ENCODE measurements at places on chromosomes 7 and 10. TPM values are rescaled to one million over a fixed set of nuclear protein-coding genes. Genes with fewer than 3 reads are reported as not detected.

GRCh38 chr7:128132426-128133069 lies 101.3 kb upstream of the LRRC4 start:
- no peak for DNase-seq

Gene CACNA2D1
- total RNA-seq: 54.5 TPM

Gene OR13A1
- total RNA-seq: not detected

Gene SPDYE16
- not detected for total RNA-seq

DNA sequence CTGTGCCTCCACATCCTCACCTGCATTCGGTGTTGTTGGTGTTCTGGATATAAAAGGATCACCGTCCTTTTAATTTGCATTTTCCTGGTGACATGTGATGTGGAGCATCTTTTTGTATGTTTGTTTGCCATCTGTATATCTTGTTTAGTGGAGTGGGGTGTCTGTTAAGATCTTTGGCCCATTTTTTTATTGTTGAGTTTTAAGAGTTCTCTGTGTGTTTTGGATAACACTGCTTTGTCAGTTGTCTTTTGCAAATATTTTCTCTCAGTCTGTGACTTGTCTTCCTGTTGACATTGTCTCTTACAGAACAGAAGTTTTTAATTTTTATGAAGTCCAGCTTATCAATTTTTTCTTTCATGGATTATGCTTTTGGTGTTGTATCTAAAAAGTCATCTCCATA lies 38.5 kb downstream of the DYNC2I1 start:
- no peak for DNase-seq

Gene MYPN
- 93.5 TPM for total RNA-seq

DNA sequence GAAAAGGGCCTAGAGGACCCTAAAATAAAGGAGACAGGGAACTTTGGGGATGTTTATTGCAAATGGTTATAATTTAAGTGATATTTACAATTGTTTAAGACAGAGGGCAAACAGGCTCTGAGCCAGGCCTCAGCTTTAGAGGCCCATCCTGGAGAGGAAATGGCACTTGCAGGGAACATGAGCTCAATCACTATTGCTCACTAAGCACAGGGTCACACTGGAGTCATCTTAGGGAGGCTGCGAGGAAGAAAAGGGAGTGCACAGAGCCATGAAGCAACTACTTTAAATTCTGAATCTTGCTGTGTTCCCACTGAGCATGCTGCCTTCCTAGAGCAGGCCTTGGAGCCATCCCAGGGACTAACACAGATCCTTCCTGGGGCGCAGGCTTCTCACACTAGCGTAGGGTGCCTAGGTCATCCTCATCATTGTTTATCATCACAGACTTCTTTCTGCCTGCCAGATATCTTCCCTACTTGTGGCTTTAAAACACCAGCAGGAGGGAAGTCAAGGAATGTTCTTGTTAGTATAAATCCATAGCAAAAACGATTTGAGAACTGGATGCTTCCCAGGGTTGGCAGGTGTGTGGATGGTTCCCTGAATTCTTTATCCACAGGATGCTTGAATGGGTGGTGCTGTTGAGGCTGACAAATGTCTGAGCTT lies 12.7 kb upstream of the DNAJB12 start:
- no peak for DNase-seq

Gene NUDT13
- total RNA-seq: 1.5 TPM

DNA sequence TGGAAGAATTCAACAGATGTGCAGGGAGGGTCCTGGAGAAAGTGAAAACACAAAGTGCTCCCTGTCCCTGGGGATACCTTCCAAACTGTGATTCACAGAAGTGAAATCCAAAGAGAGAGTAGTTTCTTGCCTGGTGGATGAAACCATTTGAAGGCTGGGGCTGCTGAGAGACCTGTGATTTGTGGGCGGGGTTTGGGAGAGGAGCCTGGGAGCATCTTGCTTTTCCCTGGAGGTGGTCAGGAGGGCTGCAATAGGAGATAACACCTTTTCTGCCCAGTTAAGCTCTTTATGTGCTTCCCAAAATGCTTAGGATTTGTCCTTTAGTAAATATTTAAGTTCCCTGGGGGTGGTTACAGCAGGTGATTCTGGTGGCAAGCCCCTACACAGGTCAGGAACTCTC lies 105.3 kb upstream of the TPK1 start:
- no peak for DNase-seq

Gene DNAJC2
- total RNA-seq: 7.7 TPM

Gene LLCFC1
- not detected for total RNA-seq

DNA sequence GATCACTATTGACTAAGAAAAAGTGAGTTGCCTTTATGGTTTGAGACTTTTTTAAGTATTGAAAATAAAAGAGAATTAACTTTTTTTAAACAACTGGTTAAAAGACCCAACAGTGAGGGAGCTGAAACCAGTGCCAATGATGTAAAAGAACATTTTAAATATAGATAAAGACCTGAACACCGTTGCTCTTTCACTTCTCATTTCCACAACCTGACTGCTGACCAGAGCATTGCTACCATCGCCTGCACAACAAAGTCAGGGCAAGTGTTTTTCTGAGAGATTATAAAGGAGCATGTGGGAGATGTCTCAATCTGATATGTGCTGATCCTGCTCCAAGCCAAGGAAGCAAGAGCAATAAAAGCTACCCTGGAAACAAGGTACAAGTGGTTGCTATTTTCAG lies 34.7 kb downstream of the IMMP2L start:
- DNase-seq: no peak

DNA sequence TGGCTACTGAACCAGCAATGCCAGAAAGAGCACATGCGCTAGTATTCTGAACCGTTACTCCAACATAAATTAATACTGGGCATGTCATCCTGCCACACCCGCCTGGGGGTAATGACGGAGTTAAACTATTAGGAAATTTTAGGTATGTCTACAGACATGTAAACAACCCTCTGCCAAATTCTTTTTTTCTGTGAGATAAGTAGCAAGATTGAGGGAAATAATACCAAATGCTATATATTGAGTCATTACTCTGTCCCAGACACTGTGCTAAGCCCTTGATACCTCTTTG lies 7.4 kb downstream of the LSMEM1 start:
- no peak for DNase-seq

GRCh38 chr10:42790835-42791234 lies 8.2 kb downstream of the BMS1 start:
- no peak for DNase-seq

Gene PHKG1
- total RNA-seq: 11.7 TPM

Gene TMEM196
- total RNA-seq: not detected

Gene CALY
- total RNA-seq: not detected

GRCh38 chr10:28463141-28463540 lies 69.8 kb upstream of the WAC start:
- DNase-seq: no peak
